ENCODE measurements at places on chromosomes 7 and 10.

DNA sequence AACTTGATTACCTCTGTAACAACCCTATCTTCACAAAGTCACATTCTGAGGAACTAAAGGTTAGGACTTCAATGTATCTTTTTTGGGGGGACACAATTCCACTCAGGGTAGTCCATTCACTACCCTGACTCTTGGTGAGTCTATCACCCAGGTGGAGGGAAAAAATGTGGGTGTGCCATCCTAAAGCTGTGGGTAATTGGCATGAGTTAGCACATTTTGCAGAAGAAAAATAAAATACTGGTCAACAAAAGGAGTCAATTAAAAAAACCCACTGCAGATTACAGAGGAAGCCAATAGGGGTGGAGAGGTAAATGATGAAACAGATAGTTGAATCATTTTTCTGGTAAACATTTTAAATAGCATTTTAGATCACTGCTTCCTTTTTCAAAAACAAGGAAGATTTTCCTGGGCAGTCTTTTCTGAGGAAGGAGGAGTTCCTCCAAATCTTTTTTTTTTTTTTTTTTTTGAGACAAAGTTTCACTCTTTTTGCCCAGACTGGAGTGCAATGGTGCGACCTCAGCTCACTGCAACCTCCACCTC is 5.1 kb upstream of the BLVRA start:
- no peak for DNase-seq

- DNase-seq: no peak
These were observed 8.2 kb downstream of the TRA2A start for GRCh38 chr7:23523486-23524075.

DNA sequence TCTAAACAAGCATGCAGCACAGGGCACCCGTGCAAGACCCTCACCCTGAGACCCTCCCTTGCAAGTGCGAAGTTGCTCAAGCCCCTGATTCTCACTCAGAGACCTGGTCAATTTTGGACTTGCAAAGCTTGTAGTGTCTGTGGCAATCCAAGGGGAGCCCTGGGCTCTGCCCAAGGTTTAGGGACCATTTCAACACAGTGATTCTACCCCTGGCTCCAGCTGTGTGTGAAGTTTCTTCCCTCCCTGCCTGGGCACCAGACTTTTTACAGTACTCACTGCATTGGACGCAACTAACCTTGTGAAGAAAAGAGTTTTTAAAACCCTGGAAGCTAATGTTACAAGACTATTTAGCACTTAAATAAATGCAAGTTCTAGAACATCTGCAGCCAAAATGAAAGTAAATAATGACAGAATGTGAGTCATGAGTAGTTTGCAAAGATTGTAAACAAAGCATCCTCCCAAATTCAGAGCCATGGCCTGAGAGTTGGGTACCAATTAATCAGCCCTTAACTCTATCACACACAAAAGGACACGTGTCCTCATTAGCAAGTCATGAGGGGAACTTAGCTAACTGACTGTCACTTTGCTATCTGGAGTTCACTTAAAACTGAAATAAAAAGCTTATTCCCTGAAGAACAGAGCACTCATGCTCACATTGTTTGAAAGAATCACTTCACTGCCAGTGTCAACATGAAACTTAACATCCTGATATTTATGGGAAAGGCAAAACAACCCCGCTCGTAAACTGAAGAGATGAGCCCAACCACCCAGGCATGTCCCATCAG is 48.1 kb downstream of the RGS10 start:
- peak; percentile 42 for DNase-seq

DNA sequence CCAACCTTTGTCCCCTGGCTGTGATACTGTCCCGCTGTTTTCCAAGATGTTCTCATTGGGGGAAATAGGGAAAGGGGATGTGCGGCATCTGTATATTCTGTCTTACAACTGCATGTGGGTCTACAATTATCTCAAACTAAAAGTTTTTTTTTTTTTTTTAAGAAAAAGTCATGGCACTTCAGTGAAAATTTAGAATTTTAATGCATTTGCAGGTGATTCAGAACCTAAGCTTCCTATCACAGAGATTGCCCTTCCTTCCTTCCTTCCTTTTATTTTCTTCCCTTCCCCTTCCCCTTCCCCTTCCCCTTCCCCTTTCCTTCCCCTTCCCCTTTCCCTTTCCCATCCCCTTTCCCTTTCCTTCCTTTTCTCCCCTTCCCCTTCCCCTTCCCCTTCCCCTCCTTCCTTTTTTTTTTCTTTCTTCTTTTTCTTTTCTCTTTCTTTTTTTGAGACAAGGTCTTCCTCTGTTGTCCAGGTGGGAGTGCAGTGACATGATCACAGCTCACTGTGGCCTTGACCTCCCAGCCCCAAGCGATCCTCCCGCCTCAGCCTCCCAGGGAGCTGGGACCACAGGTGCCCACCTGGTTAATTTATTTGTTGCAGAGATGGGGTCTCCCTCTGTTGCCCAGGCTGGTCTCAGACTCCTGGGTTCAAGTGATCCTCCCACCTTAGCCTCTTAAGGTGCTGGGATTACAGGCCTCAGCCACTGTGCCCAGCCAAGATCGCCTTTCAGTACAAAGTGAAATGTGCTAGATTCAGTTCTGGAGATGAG is 32.0 kb downstream of the JAKMIP3 start:
- DNase-seq: no peak

GRCh38 chr7:72234086-72234485 is 178.1 kb downstream of the CALN1 start:
- no peak for DNase-seq

DNA sequence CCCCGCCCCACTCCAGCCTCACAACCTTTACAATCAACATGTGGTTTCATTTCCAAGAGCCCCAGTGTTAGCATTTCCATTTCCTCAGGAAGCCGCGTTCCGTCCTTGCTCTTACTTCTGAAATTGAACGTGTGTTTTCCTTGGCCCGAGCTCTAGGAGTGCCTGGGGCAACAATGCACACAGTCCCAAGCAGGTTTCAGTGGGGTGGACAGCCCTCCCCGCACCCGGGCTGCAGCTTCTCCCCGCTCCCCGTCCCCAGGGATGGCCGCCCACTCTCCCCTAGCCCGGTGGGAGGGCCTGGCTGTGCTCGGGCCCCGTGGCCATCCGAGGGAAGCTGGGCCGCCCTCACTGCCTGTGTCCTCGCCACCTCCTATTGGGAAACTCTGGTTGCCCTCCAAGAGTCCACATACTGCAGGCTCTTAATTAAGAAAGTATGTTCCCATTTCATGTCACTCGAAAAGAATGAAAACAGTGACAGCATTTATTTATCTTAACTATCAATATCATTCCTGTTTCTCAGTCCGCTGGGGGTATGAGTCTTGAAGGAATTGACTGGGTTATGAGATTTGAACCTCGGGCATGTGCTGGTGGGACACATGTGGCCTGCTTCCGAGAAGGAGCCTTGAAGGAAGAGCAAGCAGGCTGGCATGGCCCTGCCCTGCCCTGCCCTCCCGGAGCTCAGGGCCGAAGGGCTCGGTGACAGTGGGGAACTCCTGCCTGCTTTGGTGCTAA is 163.8 kb downstream of the GRK5 start:
- DNase-seq: peak; percentile 72

DNA sequence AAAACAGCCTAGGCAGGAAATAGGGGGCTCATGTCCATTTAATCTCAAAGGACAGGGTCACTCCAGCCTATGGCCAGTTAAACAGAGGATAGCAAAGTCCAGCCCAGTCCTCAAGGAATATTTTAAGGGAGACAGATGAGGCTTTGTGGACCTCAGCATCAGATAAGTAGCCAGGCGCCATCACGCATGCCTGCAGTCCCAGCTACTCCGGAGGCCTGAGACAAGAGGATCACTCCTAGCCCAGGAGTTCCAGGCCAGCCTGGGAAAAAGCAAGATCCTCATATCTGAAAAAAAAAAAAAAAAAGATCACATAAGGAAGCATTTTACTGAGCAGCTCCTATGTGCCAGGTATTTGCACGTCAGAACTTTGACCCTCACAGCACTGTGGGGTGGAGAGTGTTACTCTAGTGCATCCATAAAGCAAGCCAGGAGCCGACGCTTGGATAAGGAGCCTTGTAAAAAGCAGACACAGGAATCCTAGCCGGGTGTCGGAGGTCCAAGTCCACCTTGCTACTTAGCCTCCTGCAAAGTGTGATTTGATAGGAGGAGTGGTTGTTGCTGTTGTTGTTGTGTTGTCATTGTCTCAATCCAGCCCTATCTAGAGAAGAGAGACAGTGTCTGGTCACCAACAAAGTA is 61.8 kb upstream of the DOCK1 start:
- DNase-seq: no peak

- DNase-seq: peak; percentile 26
These were observed 514 bp downstream of the RNF216 start for GRCh38 chr7:5780801-5781496.

GRCh38 chr10:33945051-33945450 is 610.6 kb upstream of the NRP1 start:
- DNase-seq: no peak

GRCh38 chr10:43647576-43647975 is 1.1 kb downstream of the ZNF32 start:
- DNase-seq: no peak

DNA sequence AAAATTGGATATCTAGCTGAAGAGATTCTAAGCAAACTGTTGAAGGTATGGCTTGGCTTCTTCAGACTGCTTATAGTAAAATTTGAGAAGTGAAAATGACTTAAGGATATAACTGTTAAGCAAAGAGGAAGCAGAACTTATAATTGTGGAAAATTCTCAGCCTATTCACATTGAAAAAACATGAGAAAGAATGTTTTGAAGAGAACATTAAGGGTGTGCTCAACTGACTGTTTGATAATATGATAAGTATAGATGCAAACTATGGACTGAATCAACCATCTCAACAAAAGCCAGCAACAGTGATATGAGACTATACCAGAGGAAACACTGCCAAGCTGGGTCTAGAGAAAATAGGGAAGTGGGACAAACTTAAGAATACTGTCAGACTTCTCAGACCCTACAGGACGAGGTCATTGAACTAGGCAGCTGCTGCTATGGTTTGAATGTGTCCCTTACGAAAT is 133.1 kb upstream of the PPP1R3A start:
- no peak for DNase-seq

- peak; percentile 75 for DNase-seq
These were observed 2.5 kb downstream of the LRCH4 start for GRCh38 chr7:100583132-100584053.

GRCh38 chr10:34627331-34627730 is 187.8 kb downstream of the PARD3 start:
- no peak for DNase-seq

- DNase-seq: no peak
These were observed 253.5 kb downstream of the ABCA13 start for GRCh38 chr7:48424731-48425130.

DNA sequence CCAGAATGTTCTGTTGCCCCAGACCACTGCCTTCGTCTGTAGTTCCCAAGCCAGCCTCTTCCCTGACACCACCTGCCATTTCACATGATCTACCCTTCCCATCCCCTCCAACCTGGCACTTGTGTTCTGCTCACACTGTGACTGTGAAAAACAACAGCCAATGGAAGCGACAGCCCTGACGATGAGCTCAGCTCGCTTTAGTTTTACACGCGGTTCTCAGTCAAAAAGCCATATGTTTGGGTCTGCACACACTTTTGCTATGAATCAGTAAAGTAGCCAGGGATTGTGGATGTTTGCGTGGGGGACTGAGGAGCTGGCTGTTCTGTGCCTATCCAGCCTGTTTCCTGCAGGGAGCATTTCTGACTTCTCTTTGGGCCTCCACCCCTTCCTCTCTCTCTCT is 282.7 kb downstream of the WDR11 start:
- no peak for DNase-seq

- DNase-seq: no peak
These were observed 236.5 kb downstream of the SKAP2 start for GRCh38 chr7:26627891-26628341.

- DNase-seq: no peak
These were observed 328.6 kb upstream of the HGF start for GRCh38 chr7:82098414-82098813.

- DNase-seq: no peak
These were observed 51.7 kb downstream of the SNX10 start for GRCh38 chr7:26343320-26343832.

DNA sequence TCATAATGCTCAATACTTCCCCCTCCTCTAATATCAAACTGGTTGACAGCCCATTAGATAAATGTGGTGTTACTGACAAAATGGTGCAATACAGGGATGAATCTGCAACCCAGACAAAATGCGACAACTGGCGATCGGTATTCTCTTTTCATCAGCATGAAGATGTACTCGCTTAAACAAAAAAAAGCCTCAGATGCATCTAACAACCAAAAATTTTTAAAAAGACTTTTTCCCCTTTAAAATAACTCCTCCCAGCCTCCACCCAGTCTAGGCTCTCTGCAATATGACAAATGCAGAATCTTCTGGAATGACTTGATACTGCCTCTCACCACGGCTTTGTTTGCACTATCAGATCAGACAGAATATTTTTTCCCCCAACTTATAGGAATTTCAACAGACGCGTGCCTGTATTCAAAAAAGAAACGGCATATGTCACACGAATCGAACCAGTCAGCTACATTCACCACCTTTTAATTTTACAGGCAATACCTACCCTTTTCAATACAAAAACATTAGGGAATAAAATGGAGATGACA is 1.2 kb downstream of the YWHAG start:
- no peak for DNase-seq

- no peak for DNase-seq
These were observed 38.8 kb downstream of the PSAP start for GRCh38 chr10:71812016-71812912.

- peak; percentile 84 for DNase-seq
These were observed 8.8 kb upstream of the OR6V1 start for GRCh38 chr7:143043391-143043790.

- DNase-seq: no peak
These were observed 15.2 kb downstream of the ANLN start for GRCh38 chr7:36404639-36405408.

DNA sequence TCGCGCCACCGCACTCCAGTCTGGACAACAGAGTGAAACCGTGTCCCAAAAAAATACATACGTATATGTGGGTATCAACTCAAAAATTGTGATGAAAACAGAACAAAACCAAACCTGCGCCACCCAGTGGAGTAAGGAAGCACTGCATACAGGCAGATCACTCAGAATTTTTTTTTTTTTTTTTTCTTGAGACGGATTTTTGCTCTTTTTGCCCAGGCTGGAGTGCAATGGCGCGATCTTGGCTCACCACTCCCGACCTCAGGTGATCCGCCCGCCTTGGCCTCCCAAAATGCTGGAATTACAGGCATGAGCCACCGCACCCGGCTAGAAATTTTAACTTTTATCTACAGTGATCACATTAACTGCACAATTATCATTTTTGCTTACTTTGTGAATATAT is 9.1 kb upstream of the TMEM236 start:
- peak; percentile 41 for DNase-seq

DNA sequence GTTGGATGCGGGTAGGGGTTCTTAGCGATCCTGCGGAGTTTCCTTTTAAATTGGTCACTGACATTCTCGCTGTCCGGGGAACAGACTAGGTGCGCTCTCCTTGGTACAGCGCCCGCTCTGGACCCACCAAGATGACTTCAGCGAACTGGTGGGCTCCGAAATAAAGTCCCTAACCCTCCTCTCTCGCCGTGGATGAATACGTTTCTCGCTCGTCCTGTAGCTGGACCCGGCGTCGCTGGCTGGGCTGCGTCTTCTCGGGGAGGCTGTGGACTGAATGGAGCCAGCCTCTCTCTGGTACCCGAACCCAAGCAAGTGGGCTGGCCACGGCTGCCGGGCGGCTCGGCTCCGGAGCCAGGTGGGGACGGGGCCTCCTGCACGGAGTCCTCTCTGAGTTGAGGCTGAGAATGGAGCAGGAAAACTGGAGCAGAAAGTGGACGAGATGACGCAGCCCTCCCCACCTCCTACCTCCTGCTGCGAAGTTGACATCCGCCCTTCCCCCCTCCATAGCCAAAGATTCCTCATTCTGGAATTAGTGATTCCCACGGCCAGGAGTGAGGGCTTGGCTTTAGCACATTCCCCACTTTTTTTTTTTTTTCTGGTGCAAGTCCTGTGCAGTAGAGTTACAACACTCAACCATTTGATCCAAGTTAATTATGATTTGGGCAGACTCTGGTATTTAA is 1.5 kb downstream of the UNC5B start:
- peak; percentile 49 for DNase-seq
